Common myeloid progenitor, CD34-positive (primary cell): ENCODE measurements at places on chromosomes 7 and 10.

- DNase-seq: no peak
These were observed 40.8 kb downstream of the COPG2 start for GRCh38 chr7:130627775-130628174.

DNA sequence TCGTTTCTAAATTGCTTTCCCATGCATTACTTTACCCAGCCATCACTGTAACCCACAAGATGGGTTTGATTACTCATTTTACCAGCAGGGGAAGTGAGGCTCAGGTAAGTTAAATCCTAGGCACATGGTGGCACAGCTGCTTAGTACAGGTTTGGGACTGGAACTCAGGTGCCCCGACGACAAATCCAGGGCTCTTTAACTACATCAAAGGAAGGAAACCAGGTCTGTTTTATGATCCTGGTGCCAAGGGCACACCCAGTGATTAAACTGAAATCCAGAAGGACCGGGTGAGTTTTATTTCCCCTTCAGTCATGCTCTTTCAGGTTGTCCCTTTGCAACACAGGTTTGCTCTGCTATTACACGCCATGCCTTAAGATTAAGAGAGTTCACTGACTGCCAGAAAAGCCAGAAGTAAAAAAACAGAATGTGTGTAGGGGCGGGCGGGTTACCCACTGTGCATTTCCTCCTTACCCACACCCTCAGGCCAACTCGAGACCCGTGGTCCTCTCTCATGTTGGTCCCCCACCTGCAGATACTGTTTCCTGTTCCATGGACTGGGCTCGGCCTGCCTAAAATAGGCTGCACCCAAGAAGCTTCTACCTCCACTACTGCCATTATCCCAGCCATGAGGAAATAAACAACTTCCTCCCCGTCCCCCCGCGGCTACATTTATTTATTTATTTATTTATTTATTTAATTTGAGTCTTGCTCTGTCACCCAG, 55.1 kb upstream of the KDM7A start:
- peak; percentile 48 for DNase-seq

DNA sequence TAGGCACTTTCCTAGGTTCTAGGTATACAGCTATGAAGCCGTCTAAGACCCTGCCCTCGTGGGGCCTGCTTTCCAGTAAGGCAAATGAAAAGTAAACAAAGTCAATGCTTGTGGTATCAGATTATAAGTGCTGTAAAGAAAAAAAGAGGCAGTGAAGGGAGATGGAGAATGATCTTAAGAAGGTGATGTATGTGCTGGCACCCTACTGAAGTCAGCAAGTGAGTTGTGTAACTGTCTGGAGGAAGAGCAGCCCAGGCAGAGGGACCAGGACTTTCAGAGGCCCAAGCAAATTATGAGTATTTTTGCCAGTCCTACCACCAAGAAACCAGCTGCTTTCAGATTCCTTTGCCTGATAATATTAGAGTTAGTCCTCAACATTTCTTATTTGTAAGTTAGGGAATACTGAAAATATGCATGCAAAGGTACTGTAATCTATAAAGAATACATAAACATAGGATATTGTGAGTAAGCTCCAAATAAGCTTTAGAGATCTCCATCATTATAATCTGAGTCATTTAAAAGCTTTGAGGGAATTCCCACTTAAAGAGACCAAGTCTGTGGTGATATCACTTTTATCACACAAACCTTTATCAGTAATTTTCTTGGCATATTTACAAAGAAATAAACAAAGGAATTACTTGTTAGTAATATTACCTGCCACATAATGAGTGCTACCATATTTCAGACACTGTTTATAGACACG, 329.2 kb upstream of the LRGUK start:
- DNase-seq: no peak

- peak; percentile 29 for DNase-seq
These were observed 37.7 kb downstream of the LRMDA start for GRCh38 chr10:75469006-75469616.

GRCh38 chr7:122298618-122299017, 5.9 kb downstream of the FEZF1 start:
- DNase-seq: no peak

GRCh38 chr10:6014241-6014761, 37.0 kb upstream of the IL15RA start:
- DNase-seq: peak; percentile 66

- DNase-seq: no peak
These were observed 25.9 kb downstream of the FOXK1 start for GRCh38 chr7:4707980-4708411.
